Left lung (tissue), 14 donors: ENCODE measurements at places on chromosomes 2 and 18. TPM values are rescaled to one million over a fixed set of nuclear protein-coding genes. Genes with fewer than 3 reads are reported as not detected.
A peak's percentile ranks its signal among the peaks of the same experiment; 100 is the strongest.

DNA sequence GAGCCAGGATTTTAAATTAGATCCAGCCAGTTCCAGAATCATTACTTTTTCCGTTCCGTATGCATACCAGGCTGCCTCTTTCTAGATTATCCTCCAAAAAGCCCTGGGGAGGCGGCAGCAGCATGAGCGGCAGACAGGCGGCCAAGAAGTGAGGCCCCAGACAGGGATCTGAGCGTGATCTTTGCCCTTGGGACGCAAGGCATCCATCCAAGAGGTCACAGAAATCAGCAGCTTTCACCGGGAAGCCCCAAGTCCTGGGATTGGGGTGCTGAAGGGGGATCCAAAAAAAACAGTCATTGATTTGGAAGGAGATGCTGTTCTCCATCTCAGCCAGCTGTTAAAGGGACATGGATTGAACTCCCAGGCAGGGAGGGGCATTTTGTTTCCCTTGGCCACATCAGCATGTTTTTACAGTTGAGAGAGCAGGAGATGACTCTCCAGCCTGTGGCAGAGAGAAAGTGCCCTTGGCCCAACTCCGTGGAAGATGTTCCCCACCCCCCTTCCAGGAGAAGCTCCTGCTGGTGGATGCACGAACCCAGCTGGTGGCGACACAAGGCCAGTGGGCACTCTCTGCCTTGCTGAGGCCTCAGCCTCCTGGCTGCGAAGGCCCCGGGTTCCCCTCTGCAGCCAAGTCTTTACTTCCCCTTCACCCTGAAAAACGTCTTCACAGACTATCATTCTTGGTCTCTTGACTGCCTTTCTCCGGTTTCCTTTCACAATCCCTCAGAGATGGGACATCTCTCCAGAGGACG is 265.6 kb downstream of the ANAPC1 start:
- DNase-seq, result peak; percentile 84

DNA sequence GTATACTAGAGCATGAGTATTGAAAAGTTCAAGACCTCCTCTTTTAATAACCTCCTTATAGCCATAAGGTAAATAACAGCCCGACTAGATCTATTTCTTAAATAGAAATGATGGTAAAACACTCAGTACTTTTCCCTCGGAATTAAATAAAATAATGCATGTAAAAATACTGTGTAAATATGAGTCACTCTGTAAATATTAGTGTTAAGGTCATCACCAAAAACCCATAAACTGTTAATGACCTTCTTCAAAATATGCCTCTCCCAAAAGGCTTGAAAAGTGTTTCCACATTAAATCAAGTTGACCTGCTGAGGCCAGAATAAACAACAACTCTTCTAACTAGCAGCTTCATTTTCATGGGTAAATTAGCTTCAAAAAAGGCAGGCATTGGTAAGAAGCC is 25.3 kb upstream of the BZW1 start:
- no peak for DNase-seq

GRCh38 chr2:103010751-103011150 is 248.9 kb downstream of the TMEM182 start:
- DNase-seq, result no peak

GRCh38 chr2:141595316-141595920 is 535.4 kb downstream of the LRP1B start:
- no peak for DNase-seq

GRCh38 chr18:14921031-14921430 is 173.1 kb downstream of the ANKRD30B start:
- no peak for DNase-seq

GRCh38 chr2:189658306-189659212 is 2.7 kb upstream of the ASNSD1 start:
- DNase-seq, result no peak

- no peak for DNase-seq
These were observed 417.0 kb upstream of the CHST9 start for GRCh38 chr18:27602092-27602491.

- no peak for DNase-seq
These were observed 637.8 kb upstream of the CHAC2 start for GRCh38 chr2:53129851-53130250.

- no peak for DNase-seq
These were observed 89.5 kb upstream of the RBMS1 start for GRCh38 chr2:160583146-160583535.

- no peak for DNase-seq
These were observed 869.9 kb downstream of the LRP1B start for GRCh38 chr2:141260911-141261310.

DNA sequence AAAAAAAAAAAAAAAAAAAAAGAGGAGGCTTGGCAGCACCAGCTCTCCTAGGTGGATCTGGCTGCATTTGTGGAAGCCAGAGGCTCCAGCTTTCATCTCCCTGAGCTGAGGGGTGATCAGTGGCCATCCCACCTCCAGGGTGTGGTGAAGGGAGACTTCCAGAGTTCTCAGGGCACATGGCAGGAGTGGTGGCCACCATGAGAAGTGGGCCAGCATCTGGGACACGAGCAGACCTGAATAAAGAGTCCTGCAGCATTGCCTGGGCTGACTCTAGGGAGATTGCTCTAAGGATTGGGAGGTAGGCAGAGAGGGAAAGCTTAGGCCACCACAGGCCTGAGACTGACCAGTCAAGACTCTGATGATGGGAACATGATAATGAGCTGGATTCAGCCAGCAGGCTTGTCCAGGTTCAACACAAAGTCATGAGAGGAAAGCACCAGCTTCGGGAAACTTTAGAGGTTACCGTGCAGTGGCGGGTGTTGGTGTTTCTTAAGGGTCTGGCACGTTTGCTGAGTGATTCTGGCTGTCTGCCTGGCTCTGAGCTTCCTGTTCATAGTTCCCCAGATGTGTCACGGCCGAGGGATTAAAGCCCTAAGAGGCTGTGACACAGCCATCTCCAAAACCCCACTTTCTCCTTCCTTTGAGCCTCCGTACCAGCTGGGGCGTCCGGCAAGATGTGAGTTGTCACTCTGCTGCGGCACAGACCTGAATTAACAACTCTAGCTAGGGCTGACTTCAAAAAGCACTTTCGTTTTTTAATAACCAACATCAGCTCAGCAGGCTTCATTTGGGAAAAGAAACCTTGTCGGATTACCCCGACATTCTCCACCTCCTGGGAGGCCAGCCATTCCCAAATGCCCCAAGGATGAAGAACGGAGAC is 38.3 kb upstream of the IL1R1 start:
- DNase-seq, result peak; percentile 76

GRCh38 chr18:10899481-10899880 is 249.9 kb downstream of the PIEZO2 start:
- DNase-seq, result no peak

DNA sequence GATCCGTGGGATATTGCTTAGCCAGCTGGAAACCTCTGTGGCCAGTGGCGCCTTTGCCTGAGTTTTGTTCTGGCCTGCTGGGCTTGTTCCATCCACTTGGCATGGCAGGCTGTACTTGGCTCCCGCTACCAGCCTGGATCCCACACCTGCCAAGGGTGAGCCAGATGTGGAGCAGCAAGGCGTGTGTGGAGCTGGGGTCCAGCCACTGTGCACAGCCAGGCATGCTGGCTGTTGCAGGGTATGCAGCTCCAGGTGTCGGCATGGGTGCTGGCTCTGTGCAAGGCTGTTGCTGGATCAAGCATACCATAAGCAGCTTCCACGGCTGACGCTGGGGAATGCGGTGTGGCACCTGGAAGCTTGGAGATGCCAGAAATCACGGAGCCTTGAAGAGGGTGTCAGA is 34.5 kb downstream of the PTPN4 start:
- no peak for DNase-seq

DNA sequence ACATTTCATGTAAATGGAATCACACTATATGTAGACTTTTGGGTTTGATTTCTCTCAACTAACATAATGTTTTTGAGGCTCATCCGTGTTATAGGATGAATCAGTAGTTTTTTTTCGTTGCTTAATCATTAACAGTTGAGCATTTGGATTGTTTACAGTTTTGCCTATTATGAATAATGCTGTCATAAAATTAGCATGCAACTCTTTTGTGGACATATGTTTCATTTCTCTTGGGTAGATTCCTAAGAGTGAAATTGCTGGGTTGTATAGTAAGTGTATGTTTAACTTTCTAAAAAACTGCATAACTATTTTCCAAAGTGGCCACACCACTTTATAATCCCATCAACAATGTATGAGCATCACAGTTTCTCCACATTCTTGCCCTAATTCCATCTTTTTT is 7.7 kb upstream of the RHBDD1 start:
- no peak for DNase-seq

GRCh38 chr2:37211939-37212338 is 15.6 kb downstream of the CEBPZOS start:
- DNase-seq, result no peak

DNA sequence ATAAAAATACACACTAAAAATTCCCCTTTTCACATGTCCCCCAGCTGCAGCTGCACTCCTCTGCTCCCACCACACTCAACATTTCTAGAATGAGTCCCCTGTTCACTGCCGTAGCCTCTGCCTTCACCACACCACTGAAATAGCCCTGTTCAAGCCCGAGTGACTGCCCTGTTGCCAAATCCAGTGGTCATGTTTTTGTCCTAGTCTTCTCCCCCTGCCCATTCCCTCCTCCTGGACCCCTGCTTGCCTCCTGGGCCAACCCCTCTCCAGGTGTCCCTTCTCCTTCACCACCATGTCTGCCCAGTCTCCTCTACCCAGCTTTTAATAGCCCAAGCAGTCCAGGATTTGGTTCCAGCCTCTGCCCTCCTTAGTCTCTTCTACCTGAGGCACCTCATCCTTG is 97.1 kb upstream of the LGALSL start:
- DNase-seq, result no peak

DNA sequence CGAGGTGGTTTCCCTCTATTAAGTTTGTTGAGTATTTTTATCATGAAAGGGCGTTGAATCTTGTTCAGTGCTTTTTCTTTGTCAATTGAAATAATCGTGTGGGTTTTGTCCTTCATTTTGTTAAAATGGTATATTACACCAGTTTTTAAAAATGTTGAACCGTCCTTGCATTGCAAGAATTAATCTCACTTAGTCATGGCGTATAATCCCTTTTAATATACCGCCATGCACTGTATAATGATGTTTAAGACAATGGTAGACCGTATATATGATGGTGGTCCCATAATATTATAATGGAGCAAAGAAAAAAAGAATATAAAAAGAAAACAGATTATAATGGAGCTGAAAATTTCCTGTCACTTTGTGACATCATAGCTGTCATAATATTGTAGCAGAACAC is 50.6 kb downstream of the CCDC138 start:
- DNase-seq, result no peak

DNA sequence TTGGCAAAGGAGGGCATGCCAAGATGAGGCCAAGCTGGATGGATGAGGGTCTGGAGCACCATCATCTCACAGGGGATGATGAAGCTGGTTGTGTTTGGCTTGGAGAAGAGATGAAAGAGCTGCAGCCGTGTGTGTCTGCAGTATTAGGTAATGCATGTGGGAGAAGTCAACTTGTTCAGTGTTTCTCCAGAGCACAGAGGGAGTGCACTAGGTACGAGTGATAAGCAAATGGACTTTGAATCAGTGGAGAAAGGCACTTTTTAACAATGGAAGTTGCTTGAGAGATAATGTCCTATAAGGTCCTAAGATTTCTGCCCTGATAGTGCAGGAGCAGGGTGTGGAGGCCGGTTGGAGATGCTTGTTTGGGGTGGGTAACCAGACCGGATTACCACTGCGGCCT is 36.0 kb downstream of the SLC14A2 start:
- DNase-seq, result no peak

GRCh38 chr2:134900151-134900550 is 18.5 kb upstream of the CCNT2 start:
- DNase-seq, result no peak

DNA sequence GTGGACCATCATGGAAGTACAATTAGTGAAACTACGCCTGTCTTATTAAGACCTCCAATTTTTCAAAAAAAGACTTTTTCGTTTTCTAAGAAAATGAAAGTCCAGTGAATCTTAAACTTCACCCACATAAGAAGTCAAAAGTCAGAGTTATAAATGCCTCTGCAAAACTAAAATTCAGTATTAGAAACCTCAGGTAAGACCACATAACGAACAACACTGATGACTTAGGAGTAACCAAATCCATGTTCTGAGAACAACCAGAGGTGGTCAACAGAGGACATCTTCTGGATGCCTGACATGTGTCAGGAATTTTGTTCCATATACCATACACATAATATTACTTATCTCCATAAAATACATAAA is 62.4 kb downstream of the RPL31 start:
- DNase-seq, result no peak

DNA sequence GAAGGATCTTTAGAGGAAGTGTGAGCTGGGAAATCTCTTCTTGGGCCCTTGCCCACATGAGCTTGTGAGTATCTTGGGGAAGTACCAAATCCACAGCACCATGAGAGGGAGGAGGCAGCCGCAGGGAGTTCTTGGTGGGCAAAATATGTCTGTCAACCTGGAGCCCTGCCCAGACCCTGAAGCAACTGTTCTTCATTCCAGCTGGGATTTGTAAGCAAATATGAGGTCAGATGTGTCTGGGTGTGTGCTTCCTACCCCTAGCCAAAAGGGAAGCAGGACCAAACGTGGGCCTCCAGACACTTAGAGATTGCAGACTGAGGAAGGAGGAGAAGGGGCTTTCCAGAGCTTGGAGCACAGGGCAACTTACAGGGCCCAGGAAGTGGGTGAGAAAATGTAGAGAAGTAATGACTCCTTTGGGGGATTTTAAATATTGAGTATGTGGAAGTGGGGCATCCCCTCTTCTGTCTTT is 41.9 kb downstream of the TMEM247 start:
- peak; percentile 78 for DNase-seq

DNA sequence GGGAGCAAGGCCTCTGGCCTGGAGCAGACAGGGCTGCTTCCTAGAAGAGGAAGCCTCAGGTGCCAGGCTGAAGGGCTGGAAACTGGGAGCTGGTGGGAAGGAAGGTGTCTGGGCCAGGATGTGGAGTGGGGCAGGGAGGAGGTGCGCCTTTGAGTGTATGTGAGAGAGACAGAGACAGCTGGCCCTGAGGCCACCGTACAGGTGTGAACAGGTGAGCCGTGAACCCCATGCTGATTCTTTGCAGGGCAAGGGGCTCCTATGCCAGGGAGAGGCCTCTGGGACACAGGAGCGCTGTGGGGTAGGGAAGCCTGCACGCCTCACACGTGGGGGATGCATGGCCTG is 16.3 kb downstream of the ZFP36L2 start:
- DNase-seq, result no peak

- DNase-seq, result no peak
These were observed 483.1 kb upstream of the CHST9 start for GRCh38 chr18:27668158-27668557.

The NBEAL1 gene
- total RNA-seq, result 60.3 TPM

The SLC8A1 gene
- total RNA-seq, result 29.9 TPM

The DSG1 gene
- total RNA-seq, result not detected

The RASGRP3 gene
- 20.3 TPM for total RNA-seq

The RAPH1 gene
- total RNA-seq, result 70.7 TPM

The AQP12A gene
- not detected for total RNA-seq

The REG3G gene
- not detected for total RNA-seq

The PRKAG3 gene
- total RNA-seq, result not detected

The GYPC gene
- total RNA-seq, result 44.0 TPM

The TUBA4B gene
- 3.0 TPM for total RNA-seq

The SCYGR4 gene
- total RNA-seq, result not detected

The L3MBTL4 gene
- 10.1 TPM for total RNA-seq

The DRC1 gene
- not detected for total RNA-seq

The ANKRD39 gene
- total RNA-seq, result 11.9 TPM

The FTCDNL1 gene
- total RNA-seq, result 3.3 TPM

The RRM2 gene
- total RNA-seq, result 24.9 TPM

The TMEM163 gene
- total RNA-seq, result 48.4 TPM

The UGT1A9 gene
- total RNA-seq, result not detected

The ABCA12 gene
- total RNA-seq, result 0.34 TPM

The ADGRF3 gene
- total RNA-seq, result 0.12 TPM

The NT5C1B gene
- not detected for total RNA-seq

The SH3YL1 gene
- 96.1 TPM for total RNA-seq
